PC-9 (cell line): ENCODE measurements at places on chromosomes 11 and 22. TPM values are rescaled to one million over a fixed set of nuclear protein-coding genes. Genes with fewer than 3 reads are reported as not detected.

DNA sequence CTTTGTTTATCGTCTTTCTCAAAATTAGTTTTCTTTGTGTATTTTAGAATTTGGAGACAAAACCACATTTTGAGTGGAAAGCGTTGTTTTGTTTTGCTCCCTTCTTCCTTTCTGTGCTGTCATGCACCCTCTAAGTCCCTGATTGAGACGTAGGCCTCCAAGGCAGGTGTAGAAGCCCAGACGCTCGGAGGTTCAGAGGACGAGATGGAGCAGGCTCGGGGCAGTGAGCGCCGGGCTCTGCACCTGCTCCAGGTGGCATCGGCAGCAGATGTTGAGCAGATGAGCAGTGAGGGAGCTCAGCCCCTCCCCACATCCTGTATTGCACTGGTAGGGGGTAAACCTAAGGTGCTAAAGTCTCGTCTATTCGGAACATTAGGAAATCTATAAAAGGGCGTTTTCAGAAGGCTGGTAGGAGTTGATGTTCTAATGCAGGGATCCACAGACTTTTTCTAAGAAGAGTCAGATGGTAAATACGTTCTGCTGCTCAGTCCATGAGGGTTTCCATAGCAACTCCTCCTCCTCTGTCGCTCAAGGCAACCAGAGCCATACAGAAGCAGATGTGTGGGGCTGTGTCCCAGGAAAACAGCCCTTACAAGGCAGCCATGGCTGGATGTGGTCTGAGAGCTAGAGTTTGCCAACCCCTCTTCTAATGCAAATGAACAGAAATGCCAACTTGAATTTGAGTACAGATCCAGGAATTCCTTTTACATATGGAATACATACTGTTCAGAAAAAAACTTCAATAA, 724.2 kb downstream of the BRD1 start:
- no peak for DNase-seq

DNA sequence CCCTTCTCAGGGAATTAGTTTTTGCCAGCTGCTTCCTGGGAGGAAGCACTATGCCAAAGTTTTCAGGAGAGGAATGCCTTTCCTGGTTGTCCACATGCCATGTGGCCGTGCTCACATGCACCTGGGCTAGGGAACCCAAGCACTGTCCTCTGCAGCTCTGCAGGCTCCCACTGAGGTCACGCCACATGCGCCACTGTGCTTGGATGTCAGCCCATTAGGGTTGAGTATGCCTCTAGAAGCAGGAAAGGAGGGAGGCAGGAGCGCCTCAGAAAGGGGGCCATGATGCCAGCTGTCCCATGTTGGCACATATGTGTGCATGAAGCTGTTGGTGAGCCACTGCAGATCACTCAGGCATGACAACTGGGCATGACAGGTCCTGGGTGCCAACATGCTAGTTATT, 81.6 kb upstream of the SUSD2 start:
- DNase-seq, result no peak

DNA sequence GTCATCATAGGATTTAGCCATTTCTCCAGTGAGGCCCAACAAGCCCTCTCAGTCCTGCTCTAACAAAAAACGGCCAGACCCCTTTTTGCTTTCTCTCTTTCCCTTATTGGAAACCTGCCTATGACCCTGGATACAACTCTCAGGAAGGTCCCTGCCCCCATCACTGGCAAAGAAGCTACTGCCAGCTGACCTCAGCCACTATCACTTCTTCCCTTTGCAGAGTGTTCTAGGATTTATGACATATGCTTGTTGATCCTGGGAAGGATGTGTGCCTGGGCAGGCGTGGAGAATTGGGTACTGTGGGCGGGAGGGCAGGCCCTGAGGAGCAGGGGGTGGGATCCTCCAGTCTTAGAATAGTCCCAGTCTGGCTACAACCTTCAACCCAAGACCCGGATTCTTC, 7.5 kb downstream of the PGAP2 start:
- DNase-seq, result no peak

Gene ZNF214
- total RNA-seq, result 0.55 and 1.4 TPM in 2 replicates

Gene C22orf31
- not detected in 2 replicates for total RNA-seq

- DNase-seq, result peak; percentile 63
Observed at GRCh38 chr11:4095509-4096230, 1.1 kb downstream of the RRM1 start.

- DNase-seq, result no peak
Observed at GRCh38 chr11:62559204-62559603, 12.6 kb upstream of the AHNAK start.

- DNase-seq, result no peak
Observed at GRCh38 chr11:134471716-134472455, 59.8 kb upstream of the B3GAT1 start.

Gene OR52E4
- not detected in 2 replicates for total RNA-seq

GRCh38 chr11:17634776-17635550, 84.4 kb upstream of the MYOD1 start:
- no peak for DNase-seq
